Peyer's patch (tissue), 4 donors: ENCODE measurements at places on chromosomes 11 and 22. TPM values are rescaled to one million over a fixed set of nuclear protein-coding genes. Genes with fewer than 3 reads are reported as not detected.

The OR51B4 gene
- total RNA-seq, result not detected

The HMGXB4 gene
- total RNA-seq, result 45.9 TPM

The OR8G1 gene
- total RNA-seq, result not detected

The SLC6A5 gene
- total RNA-seq, result not detected

- H3K27me3 ChIP-seq, result no peaks in the 10 kb centered on the region
- H3K4me3 ChIP-seq, result no peak overlapping the region
- H3K27ac ChIP-seq, result no peak overlapping the region
- no peak for DNase-seq
Observed at GRCh38 chr11:113578033-113578380, 102.8 kb upstream of the DRD2 start.

- no peaks in the 10 kb centered on the region for H3K4me1 ChIP-seq
- H3K36me3 ChIP-seq, result no peaks in the 10 kb centered on the region
- no peaks in the 10 kb centered on the region for H3K27me3 ChIP-seq
- H3K27ac ChIP-seq, result no peak overlapping the region
- no peak for DNase-seq
Observed at GRCh38 chr11:43638717-43639116, 41.8 kb upstream of the HSD17B12 start.

- no peaks in the 10 kb centered on the region for H3K4me1 ChIP-seq
- no peaks in the 10 kb centered on the region for H3K27me3 ChIP-seq
- no peaks in the 10 kb centered on the region for H3K36me3 ChIP-seq
- no peak overlapping the region for H3K27ac ChIP-seq
Observed at GRCh38 chr11:115425816-115426215, 78.4 kb downstream of the CADM1 start.
